ENCODE measurements at places on chromosomes 5 and 9. TPM values are rescaled to one million over a fixed set of nuclear protein-coding genes. Genes with fewer than 3 reads are reported as not detected.

The ZDHHC11B gene
- total RNA-seq = 23.5 TPM

The SMARCA2 gene
- 67.2 TPM for total RNA-seq

The FOXD1 gene
- total RNA-seq = not detected

The FOXD4L4 gene
- not detected for total RNA-seq

The GTF2H2C gene
- total RNA-seq = 55.1 TPM

The MORN5 gene
- total RNA-seq = not detected

The FBLL1 gene
- 1.3 TPM for total RNA-seq

The SLIT3 gene
- total RNA-seq = 3.2 TPM

The QRFP gene
- total RNA-seq = not detected

The IL13 gene
- not detected for total RNA-seq

The F2RL2 gene
- 4.6 TPM for total RNA-seq

The TTC23L gene
- total RNA-seq = not detected

DNA sequence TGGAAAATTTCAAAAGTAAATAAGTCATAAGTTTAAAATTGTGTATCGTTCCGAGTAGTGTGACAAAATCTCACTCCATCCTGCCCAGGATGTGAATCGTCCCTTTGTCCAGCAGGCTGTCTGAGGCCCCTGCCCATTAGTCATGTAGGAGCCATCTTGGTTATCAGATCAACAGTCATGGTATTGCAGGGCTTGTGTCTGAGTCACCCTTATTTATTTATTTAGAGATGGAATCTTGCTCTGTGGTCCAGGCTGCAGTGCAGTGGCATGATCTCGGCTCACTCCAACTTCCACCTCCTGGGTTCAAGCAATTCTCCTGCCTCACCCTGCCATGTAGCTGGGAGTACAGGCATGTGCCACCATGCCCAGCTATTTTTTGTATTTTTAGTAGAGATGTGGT lies 30.2 kb downstream of the ITGA2 start:
- DNase-seq = no peak

DNA sequence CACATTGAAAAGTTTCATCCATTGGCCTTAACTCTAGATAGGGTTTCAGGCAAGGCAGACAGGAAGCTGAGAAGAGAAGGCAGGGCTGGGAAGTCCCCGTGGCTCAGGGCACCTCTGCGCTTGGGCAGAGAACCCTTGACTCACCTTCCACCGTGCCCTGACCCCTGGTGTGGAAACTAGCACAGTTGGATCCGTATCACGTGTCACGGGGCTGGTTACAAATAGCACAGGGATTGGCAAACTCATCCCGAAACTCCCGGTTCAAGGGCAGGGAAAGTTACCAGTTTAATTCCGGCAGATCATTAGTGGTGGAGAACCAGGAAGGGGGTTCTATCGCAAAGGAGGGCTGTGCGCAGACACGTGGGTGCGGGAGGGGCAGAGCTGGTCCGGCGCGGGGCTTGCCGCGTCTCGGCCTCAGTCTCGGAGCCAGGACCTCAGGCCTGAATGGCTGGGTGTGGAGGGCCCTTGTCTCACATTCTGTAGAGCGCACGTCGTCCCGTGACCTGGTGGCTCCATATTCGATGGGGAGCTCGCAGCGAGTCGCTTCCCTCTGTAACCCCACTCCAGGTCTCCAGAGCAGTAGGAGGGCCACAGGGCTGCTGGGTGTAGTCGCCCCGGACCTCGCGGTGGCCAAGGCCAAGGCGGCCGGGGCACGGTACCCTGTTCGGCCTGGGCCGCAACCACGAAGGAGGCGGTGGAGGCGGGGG lies 771 bp upstream of the TMEM171 start:
- DNase-seq = peak; percentile 69

DNA sequence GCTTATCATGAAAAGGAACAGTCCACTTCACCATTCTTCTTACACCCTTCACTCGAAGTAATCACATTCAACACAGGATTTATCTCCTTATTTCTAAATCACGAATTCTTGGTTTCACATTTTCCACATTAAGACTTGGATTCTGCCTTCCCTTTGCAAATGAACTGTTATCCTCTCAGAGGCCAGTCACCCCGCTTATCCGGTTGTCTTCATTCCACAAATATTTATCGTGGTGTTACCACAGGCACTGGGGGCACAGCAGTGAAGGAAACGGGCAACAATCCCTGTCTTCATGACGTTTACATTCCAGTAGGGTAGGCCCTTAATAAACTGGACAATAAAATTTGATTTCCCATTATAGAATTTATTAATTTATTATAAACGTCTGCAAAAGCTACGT lies 284.2 kb downstream of the DENND1A start:
- no peak for DNase-seq

DNA sequence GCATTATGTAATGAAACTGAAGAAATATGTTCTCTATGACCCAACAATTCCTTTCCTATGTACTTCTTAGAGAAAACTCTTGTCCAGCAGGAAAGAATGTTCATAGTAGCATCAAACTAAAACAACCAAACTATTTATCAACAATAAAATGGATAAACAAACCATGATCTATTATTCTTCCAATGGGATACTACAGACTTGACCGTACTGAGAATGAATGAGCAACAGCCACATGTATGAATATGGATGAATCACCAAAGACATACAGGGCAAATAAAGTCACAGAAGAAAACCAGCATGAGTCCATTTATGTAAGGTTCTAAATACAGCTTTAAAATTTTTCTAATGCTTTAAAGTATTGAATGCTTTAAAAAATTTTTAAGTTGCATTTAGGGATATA lies 73.6 kb upstream of the SUSD1 start:
- DNase-seq = no peak

DNA sequence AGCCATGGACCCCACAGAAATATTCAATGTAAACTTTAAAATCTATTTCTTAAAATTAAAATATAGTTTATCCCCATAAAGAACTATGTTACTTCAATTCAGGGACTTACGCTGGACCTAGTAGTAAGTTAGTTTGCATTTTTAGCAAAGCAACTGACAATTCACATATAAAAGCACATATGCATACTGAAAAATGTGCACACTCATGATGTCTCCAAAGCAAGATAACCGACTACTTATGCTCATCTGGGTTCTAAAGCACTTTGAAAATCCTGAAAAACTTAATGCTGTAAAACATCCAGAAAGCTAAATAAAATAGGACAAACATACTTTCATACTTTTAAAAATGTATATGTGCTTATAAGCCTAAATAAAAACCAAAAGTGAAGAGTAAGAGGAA lies 264.4 kb upstream of the GAS1 start:
- DNase-seq = no peak

- peak; percentile 53 for DNase-seq
These were observed 14.2 kb downstream of the EEIG1 start for GRCh38 chr9:127966416-127967150.

DNA sequence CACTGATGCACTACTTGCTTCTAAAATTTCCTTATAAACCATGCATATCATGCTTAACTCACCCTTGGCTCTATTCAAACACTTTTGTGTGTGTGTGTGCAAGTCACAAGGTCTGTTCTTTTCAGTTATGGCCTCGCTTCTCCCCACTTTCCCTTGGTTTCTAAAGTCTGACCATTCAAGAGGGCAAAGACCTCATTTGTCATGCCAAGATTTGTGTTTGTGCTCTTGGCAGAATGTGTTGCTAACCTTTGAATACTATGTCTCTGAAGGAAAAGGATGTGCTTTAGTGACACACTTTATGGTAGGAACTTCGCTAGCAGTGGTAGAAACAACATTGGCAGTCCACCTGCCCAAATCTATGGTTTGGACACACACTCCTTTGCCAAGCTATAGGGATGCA lies 50.4 kb downstream of the SNX18 start:
- no peak for DNase-seq

DNA sequence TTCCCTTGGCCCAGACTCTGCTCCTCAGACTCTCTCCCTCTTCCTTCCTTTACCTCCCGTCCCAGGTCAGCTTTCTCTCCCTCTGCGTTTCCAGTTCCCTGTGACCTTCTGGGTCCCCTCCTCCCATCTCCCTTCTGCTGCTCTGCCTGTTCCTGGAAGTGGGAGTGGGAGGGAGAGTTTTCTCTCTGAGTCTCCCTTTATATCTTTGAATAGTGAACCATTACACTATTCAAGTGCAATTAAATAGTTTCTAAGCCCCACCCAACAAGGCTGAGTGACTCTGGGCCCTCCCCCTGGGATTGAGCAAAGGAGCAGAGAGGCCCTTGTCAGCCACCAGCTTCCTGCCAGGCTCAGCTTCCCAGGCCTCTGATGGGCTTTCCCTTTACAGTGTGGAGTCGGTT lies 34.8 kb downstream of the THBS4 start:
- DNase-seq = no peak

DNA sequence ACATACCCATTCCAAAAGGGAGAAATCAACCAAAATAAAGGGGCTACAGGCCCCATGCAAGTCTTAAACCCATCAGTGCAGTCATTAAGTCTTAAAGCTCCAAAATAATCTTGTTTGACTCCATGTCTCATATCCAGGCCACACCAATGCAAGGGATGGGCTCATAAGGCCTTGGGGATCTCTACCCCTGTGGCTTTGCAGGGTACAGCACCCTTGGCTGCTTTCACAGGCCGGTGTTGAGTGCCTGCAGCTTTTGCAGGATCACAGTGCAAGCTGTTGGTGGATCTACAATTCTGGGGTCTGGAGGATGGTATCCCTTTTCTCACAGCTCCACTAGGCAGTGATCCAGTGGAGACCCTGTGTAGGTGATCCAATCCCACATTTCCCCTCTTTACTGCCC lies 5.0 kb upstream of the SPINK14 start:
- DNase-seq = no peak

- DNase-seq = no peak
These were observed 16.6 kb downstream of the ARRDC3 start for GRCh38 chr5:91366551-91366950.

GRCh38 chr9:113492343-113493202 lies 29.0 kb downstream of the RGS3 start:
- DNase-seq = peak; percentile 70

DNA sequence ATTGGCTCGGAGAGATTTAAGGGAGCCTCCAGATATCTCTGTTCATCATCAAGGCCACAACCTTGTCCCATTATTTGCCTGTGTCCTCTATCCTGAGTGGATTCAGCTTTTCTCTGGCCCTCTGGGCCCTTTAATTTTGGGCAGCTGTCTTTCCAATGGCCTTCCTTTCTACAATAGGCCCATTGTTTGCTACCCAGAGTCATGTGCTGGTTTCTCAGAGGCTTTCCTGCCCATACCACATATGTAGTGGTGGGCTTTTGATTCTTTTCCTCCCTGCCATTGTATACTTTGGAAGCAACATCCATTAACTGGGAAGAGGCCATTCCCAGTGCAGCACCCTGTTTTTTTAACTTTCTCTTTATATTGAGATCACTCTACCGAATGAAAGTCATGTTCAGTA lies 233.9 kb upstream of the SGCD start:
- no peak for DNase-seq

DNA sequence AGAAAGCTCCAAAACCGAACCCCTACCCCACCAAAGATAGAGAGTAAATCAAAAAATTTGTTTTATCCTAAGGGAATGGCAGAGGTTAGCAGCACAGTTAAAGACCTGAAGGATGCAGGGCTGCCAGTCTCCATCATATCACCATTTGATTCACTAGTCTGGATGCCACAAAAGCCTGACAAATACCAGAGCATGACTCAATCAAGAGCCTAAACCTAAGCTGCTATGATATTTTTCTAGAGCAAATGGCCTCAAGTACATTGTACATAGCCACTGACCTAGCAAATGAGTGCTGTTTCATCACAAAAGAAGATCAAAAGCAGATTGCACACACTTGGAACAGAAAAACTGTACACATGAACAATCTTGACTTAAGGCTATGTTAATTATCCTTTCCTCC lies 48.0 kb downstream of the DPYSL3 start:
- no peak for DNase-seq

- DNase-seq = peak; percentile 38
These were observed 19.9 kb downstream of the NOTCH1 start for GRCh38 chr9:136525841-136526499.

GRCh38 chr9:15144622-15145061 lies 162.4 kb downstream of the TTC39B start:
- no peak for DNase-seq

DNA sequence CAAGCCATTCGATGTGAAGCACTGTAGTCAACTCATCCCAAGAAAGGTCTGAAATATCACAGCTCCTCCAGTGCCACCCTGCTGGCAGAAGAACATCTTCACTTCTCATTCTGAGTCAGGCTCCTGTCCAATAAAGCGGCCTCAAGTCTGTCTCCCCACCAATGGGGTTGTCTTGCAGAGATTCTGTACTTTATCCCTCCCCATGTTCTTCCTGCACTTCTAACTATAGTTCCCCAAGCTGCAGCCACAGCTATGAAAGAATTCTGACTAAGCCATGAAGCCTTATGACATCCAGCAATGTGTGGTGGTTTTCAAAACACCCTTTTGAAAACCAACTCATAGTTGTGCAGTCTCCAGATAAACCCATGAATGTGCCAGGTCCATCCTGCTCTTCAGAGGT lies 6.8 kb downstream of the MACROH2A1 start:
- DNase-seq = no peak

GRCh38 chr5:158174918-158175851 lies 316.2 kb upstream of the CLINT1 start:
- DNase-seq = peak; percentile 92

- no peak for DNase-seq
These were observed 162.2 kb downstream of the GLIS3 start for GRCh38 chr9:4137681-4138099.

- DNase-seq = peak; percentile 93
These were observed 45.9 kb downstream of the PRRT1B start for GRCh38 chr9:131590907-131591844.

DNA sequence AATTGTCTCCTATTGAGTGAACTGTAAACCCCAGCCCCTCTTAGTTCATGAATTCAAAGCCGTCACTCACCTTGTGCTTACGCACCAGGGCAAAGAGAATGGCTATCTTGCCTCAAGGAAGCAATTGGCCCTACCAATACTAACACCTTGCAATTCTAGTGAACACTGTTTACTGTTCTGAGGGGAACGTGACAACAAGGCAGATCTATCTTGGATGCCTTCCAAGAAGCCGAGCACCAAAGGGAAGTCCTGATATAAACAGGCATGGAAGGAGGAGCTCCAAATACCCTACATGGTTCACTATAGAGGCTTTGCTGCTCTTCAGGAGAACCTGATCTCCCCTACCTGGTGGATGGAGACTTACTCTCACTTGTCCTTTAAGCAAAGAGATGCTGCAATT lies 1.7 kb upstream of the PLPPR1 start:
- no peak for DNase-seq

DNA sequence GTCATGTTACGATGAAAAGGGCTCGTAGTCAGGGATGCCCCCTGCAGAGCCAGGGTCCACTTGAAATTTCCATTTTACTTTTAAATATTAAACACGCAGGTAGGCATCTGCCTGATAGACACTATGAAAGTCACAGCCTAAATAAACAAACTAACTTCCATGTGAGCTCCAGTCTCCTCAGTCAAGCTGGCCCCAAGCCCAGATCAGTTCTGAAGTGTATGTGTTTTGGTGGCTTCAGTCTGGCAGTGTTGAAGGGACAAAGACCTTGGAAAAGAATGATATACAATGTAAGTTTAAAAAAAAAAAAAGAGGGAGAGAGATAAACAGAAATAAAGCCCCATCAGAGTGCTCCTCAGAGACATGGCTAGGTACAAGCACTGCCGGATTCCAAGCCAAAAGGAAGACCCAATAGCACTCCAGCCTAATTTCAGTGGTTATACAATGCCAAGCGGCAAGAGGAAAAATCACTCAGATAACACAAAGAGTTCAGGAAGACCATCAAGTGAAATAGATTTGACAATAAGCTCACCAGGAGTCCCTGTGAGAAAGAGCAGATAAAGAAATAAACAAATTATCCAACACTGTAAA lies 181.0 kb downstream of the BNC2 start:
- peak; percentile 30 for DNase-seq

- DNase-seq = peak; percentile 30
These were observed at the start of gene TMEFF1 for GRCh38 chr9:100472788-100473275. Gene TMEFF1 (plus strand): TSS chr9:100473149. CDS start chr9:100473545, 396 bp downstream.

- no peak for DNase-seq
These were observed 50.9 kb upstream of the C5orf58 start for GRCh38 chr5:170181902-170182301.
